Regular cardiac myocyte (primary cell): ENCODE measurements at places on chromosomes 1 and 21. TPM values are rescaled to one million over a fixed set of nuclear protein-coding genes. Genes with fewer than 3 reads are reported as not detected.

CADM3 gene
- 0.28 TPM in 1 of 2 replicates, not detected in the other for total RNA-seq

COL24A1 gene
- 0.19 and 0.56 TPM in 2 replicates for total RNA-seq

TFF2 gene
- total RNA-seq = not detected in 2 replicates

XCL2 gene
- not detected in 2 replicates for total RNA-seq

SLC16A4 gene
- 16.3 and 42.0 TPM in 2 replicates for total RNA-seq

MYBPH gene
- not detected in 2 replicates for total RNA-seq

COL8A2 gene
- 0.58 and 2.0 TPM in 2 replicates for total RNA-seq

GOLT1A gene
- not detected in 2 replicates for total RNA-seq

TAS1R1 gene
- not detected in 2 replicates for total RNA-seq

TMPRSS3 gene
- not detected in 2 replicates for total RNA-seq

TNFAIP8L2 gene
- not detected in 2 replicates for total RNA-seq

IVL gene
- total RNA-seq = not detected in 2 replicates

KIF21B gene
- total RNA-seq = 0.19 and 0.28 TPM in 2 replicates

TEX38 gene
- total RNA-seq = not detected in 2 replicates

ACKR1 gene
- total RNA-seq = not detected in 2 replicates

C21orf58 gene
- 2.5 and 6.9 TPM in 2 replicates for total RNA-seq

TP53BP2 gene
- total RNA-seq = 18.6 and 41.2 TPM in 2 replicates

SPRR5 gene
- total RNA-seq = not detected in 2 replicates

ACTA1 gene
- not detected in 2 replicates for total RNA-seq

ZSWIM5 gene
- 0.77 and 2.5 TPM in 2 replicates for total RNA-seq

VWA1 gene
- 2.9 and 9.0 TPM in 2 replicates for total RNA-seq

SPRR3 gene
- not detected in 2 replicates for total RNA-seq

INSRR gene
- under 0.01 TPM in 1 of 2 replicates, not detected in the other for total RNA-seq

LHX4 gene
- total RNA-seq = under 0.01 TPM in 1 of 2 replicates, not detected in the other

OR10J1 gene
- total RNA-seq = not detected in 2 replicates

SH3GLB1 gene
- 47.1 and 48.1 TPM in 2 replicates for total RNA-seq

PPCS gene
- 52.7 and 59.5 TPM in 2 replicates for total RNA-seq

SELP gene
- total RNA-seq = 0.19 and 1.4 TPM in 2 replicates

WDTC1 gene
- 19.0 and 21.4 TPM in 2 replicates for total RNA-seq

OTUD3 gene
- total RNA-seq = 4.5 and 5.9 TPM in 2 replicates

ERI3 gene
- total RNA-seq = 43.7 and 50.2 TPM in 2 replicates

CNIH3 gene
- 11.3 and 26.3 TPM in 2 replicates for total RNA-seq
